NCI-H460 (cell line): ENCODE measurements at places on chromosomes 7 and 10. TPM values are rescaled to one million over a fixed set of nuclear protein-coding genes. Genes with fewer than 3 reads are reported as not detected.
A peak's percentile ranks its signal among the peaks of the same experiment; 100 is the strongest.

DNA sequence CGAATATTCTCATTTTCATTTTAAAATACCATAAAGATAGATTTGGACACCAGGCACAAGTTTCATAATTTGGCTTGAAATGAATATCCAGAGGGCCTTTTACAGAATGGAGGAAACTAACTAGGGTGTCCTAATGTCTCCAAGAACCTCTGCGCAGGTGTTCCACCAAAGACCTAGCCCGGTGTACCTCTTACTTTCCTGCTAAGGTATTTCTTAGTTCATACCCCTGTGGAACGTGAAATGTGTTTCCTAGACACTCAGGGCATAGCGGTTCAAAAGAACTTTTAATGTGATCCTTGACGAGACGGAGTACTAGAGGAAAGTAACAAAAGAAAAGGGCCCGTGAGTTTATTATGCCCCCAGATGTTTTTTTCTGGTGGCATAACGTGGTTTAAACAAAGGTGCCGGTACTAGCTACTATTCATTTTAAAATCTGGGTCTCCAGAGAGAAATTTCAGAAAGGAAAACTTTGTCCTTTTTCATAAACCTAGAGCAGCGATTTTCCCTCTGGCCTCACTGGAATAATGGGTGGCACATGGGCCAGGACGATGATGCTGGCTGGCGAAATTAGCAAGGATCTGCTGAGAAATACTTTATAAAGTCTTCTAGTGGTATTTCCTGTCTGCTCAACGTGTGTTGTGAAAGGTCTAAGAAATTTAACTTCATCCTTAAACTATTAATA is 1.4 kb downstream of the APBB1IP start:
- no peak for DNase-seq

The SPDYE9 gene
- total RNA-seq = 0.54 and 0.55 TPM in 2 replicates

GRCh38 chr7:35647171-35647574 is 47.8 kb downstream of the HERPUD2 start:
- no peak for DNase-seq

DNA sequence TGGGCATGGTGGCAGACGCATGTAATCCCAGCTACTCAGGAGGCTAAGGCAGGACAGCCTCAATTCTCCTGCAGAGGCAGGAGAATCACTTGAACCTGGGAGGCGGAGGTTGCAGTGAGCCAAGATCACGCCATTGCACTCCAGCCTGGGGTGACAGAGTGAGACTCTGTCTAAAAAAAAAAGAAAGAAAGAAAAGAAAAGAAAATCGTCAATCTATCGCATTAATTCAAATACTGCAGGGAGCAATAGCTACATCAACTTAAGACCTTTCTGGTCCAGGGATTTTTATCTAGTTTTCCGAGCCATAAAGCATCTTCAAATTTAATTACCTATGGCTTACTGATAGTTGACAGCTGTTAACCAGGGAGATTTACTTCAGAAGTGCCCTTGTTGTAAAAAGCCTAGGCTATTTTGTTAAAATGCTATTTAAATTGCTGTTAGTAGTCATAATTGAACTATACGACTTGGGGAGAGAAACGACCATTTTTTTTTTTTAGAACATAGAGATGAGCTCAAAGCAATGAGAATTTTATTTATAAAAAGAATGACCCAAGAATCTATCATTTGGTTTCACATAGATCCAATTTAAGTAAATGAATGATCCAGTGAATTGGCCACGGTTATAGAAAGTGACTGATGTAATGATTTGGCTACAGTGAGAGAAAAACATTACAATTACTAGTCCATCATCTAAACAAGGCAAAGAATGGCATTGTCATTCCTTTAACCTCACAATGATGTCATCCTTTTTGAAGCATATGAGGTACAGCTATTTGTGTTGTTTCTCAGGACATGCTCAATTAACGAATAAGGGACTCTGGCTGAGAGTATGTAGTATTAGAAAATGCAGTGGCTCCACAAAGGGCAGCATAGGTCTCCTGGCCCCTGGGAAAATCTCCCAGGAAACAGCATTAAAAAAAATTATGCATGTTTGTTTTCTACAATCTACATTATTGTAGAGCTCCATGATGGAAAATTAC is 85.3 kb downstream of the SEMA3C start:
- DNase-seq = no peak

The MKX gene
- 0.66 and 1.1 TPM in 2 replicates for total RNA-seq

- no peak for DNase-seq
These were observed 19.0 kb downstream of the RBM48 start for GRCh38 chr7:92547579-92547978.

GRCh38 chr7:114919587-114919986 is 2.3 kb upstream of the MDFIC start:
- DNase-seq = no peak

The PON1 gene
- total RNA-seq = not detected in 2 replicates

DNA sequence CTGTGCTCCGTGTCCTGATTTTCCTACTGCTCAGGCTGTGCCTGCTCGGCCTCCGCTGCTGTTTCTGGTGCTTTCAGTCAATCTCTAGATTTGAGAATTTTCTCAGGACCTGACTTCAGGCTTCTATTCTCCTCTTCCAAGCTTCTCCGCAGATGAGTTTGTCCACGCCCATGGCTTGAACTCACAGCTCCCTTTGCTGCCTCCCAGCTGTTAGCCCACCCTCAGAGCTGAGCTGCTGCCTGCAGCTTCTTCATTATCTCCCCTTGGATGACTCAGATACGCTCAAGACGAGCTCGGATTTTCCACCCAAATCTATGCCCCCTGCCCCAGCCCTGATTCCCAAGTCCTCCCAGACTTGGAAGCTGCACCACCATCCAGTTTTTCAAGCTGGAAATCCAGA is 104.7 kb downstream of the FGFR2 start:
- DNase-seq = no peak

DNA sequence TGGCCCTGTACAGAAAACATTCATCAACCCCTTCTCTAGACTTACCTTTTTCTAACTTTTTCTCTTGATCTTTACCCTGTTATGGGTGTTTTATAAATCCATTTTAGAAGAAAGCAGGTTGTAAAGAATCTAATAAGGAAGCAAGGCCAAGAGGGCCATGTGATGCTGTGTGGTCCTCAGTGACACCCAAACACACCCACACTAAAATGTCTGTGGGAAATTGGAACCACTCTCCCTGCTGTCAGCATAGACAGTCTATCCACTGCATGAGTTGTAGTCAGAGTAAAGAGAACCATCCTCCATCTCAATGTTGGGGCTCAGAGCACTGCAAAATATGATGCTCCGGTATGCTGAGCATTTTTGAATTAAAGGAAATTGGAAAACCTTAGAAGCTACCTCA is 235.5 kb downstream of the SKIDA1 start:
- no peak for DNase-seq

DNA sequence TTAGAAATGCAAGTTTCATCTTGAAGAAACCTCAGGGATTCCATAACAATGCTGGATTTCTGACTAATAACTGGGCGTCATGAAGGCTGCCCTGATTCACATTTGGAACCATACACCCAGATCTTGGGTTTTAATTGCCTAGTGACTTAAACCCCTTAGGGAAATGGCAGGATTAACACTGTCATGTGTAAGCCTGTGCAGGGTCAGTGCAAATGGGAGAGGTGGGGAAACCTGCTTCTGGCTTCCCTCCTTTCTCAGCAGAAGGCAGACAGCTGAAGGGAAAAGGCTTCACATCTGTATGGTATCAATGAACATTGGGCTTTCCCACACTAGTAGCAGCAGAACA is 364.2 kb downstream of the ANKRD30A start:
- DNase-seq = peak; percentile 35

The INMT gene
- total RNA-seq = not detected in 2 replicates

The ATE1 gene
- total RNA-seq = 40.7 and 48.3 TPM in 2 replicates

DNA sequence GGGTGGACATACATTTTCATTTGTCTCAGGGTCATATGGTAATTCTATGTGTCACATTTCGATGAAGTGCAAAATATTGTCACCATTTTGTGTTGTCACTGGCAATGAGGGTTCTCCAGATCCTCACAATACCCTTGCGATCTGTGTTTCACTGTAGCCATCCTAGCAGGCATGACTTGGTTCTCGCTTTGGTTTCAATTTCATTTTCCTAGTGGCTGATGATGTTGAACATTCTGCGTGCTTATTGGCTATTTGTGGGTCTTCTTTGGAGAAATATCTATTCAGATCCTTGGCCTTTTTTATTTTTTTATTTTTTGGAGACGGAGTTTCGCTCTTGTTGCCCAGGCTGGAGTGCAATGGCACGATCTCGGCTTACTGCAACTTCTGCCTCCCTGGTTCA is 24.8 kb upstream of the MNX1 start:
- no peak for DNase-seq

DNA sequence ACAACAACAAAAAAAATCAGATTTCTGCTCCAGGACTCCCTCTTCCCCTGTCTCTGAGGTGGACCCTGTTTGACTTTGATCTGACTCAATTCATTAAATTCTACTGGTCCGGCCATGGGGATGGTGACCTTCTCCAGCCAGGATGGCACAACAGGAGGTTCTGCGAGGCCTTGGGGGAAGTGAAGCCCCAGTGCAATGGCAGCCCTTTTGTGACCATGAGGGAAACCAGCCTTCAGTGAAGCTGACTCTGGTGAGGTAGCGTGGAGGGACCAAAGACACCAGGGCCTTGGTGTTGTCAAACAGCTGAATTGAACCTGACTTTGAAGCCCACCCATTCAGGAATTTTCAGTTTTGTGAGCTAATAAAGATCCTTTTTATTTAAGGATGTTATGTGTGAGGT is 44.5 kb downstream of the NPTX2 start:
- DNase-seq = no peak

DNA sequence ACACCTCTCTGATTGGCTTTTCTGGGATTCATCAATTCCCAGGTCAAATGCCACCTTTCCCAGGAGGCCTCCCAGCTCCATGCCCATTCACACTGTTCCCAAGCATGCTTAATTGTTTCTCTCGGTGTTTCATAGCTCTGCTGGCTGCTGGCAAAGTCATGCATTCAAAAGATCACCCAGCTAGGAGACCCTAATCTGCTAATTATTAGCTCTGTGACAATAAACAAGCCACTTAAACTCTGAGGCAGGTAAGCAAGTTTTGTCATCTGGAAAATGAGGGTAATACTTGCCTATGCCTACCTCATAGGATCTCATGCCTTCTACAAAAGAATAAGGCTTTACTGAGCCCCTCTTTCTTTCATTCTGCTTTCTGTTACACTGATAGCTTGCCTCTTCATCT is 828 bp upstream of the KEL start:
- no peak for DNase-seq

DNA sequence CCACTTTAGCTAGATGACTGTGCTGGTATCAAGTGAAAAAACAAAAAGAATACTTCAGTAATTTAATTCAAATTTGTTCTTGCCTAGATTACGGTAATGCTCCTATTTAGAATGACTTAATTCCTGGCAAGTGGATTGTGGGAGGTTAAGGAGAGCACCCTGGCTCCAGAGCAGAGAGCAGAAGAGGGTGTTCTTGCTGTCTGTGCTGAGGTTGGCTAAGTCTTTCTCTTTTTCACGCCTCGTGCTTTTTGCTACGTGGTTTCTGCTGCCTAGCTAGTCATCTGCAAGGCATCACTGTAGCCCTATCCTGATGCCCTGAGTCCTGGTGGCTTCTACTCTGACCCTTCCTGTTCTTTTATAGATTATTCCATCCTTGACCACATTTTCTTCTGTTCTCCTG is 101.4 kb downstream of the INSYN2A start:
- DNase-seq = no peak
